ENCODE measurements at places on chromosomes 7 and 10. TPM values are rescaled to one million over a fixed set of nuclear protein-coding genes. Genes with fewer than 3 reads are reported as not detected.

DNA sequence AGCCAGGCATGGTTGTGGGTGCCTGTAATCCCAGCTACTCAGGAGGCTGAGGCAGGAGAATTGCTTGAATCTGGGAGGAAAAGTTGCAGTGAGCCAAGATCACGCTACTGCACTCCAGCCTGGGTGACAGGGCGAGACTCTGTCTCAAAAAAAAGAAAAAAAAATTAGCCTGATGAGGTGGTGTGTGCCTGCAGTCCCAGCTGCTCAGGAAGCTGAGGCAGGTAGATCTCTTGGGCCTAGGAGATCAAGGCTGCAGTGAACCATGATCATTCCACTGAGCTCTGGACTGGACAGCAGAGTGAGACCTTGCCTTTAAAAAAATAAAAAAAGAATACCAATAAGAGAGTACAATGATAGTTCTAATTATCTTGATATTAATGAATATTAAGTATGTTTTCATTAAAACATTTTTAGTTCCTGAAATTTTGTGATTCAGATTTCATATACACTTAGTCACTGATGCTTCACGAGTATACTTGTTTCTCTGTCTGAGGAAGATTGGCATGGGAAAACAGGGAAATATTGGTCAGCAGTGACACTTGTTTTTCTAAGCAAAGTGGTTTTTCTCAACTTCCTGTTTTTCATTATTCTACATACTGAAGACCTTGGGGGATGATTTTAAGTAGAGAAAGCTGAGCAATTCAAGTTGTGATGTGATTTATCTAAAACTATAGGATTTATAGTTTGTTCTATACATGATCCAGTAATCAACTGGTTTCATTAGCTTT, 76.8 kb downstream of the ADK start:
- DNase-seq, result peak; percentile 78

- DNase-seq, result no peak
These were observed 45.4 kb upstream of the HBP1 start for GRCh38 chr7:107123392-107123791.

GRCh38 chr7:2904202-2904601, 60.1 kb upstream of the GNA12 start:
- DNase-seq, result no peak

The GRM3 gene
- total RNA-seq, result not detected

The TECPR1 gene
- total RNA-seq, result 16.4 TPM

Measured in HT1080 (cell line).